Stimulated activated naive CD4-positive, alpha-beta T cell treated with Interleukin-2 at 50 U/mL for 16 hours (primary cell): ENCODE measurements at places on chromosomes 11 and 22.

GRCh38 chr11:84626256-84626655 lies 1000.9 kb downstream of the DLG2 start:
- DNase-seq, result no peak

- DNase-seq, result no peak
These were observed 101.4 kb downstream of the SYT9 start for GRCh38 chr11:7353100-7353499.

DNA sequence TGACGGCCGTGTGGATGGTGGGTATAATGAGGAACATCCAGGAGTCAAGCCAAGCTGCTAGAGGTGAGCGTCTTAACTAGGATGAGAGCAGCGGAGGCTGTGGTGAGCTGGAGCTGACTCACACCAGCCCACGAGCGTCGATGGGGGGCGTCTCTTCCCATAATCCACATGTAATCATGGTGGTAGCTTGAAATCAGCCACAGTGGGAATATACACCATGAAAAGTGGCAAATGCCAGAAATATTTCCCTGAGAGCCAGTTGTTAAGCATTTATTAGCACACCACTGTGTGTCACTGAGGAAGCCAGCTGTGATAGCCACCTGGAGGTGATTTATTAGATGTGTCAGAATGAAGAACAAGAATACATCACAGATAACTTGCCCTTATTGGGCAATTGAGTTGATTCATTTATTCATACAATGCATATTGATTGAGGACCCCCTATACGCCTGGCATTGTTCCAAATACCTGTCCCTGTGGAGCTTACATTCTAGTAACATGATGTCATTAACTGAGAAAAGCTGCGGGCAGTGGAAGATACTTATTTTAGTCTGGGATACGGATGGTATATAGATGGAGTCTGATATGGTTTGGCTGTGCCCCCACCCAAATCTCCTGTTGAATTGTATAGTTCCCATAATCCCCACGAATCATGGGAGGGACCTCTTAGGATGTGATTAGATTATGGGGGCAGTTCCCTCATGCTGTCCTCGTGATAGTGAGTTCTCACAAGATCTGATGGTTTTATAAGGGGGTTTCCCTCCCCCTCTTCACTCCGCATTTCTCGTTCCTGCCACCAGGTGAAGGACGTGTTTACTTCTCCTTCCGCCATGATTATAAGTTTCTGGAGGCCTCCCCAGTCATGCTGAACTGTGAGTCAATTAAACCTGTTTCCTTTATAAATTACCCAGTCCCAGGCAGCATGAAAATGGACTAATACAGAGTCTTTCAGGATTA lies 473.4 kb downstream of the METTL15 start:
- no peak for DNase-seq

DNA sequence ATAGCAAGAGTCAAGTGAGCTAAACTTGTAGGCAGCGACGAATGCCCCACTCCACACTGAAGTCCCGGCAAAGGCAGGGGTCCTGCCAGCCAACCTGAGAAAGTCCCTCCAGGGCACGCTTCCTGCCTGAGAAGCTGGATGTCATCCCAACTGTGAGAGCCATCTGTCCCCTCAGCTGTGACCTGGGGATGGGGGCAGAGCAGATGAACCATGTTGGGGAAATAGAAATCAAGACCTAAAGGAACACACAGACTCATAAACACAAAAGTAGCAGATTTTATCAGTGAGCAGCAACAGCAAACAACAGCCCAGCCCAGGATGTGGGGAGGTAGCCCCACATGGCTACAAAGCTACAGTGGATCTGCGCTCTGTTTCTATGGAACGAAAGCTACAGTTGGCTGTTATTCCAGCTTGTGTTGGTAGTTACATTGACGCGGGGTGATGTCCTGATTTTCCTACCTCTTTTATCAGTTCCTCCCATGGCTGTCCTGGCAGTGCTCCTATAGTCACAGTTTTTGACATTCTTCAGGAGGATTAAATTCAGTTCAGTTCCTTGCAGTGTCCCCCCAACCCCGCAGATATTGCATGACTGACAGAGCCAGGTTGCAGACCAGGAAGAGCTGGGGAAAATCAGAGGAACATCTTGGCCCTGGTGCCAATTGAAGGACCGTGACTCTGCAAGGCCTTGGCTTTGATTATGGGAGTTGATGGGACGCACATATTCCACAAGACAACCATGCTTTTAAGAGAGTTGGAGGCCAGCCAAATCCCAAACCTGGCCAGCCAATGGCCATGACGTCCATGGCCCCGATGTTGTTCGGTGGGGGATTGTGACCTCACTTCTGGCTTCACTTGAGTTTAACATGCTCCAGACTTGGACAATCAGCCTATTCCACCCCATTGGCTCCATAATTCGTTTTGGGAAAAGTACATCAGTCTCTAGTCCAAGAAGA lies 14.6 kb downstream of the MRGPRD start:
- no peak for DNase-seq

DNA sequence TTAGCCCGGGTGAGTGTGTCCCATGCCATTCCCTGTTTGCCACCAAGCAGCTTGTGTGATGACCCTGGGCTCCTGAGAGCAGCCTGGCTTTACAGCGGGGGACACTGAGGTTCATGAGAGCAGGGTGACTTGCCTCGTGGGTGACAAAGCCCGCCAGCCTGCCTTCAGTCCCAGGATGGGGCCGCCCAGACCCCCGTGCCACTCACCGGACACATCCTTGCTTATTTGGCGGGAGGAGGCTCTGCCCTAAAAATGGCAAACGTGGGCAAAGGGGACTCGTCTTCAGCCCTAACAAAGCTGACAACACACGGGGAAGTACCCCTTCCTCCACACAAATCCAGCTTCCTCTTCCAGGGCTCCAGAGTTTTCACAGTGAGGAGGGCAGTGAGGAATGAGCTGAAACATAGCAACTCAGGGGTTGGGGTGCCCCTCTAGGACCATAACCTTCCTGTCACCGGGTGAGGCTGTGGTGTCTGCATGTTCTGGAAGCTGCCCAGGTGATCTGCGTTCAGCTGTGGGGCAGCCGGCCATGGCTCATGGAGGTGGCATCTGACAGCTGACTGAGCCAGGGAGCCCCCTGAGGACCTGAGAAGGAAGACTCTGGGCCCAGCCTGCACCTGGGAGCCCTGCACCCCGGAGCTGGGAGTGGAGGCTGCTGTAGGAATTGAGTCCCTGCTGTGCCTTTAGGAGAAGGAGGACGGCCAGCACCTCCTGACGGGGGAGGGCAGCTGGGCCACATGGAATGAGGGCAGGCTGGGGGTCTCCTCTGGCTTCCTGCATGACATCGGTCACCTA lies 16.7 kb downstream of the RIBC2 start:
- no peak for DNase-seq

DNA sequence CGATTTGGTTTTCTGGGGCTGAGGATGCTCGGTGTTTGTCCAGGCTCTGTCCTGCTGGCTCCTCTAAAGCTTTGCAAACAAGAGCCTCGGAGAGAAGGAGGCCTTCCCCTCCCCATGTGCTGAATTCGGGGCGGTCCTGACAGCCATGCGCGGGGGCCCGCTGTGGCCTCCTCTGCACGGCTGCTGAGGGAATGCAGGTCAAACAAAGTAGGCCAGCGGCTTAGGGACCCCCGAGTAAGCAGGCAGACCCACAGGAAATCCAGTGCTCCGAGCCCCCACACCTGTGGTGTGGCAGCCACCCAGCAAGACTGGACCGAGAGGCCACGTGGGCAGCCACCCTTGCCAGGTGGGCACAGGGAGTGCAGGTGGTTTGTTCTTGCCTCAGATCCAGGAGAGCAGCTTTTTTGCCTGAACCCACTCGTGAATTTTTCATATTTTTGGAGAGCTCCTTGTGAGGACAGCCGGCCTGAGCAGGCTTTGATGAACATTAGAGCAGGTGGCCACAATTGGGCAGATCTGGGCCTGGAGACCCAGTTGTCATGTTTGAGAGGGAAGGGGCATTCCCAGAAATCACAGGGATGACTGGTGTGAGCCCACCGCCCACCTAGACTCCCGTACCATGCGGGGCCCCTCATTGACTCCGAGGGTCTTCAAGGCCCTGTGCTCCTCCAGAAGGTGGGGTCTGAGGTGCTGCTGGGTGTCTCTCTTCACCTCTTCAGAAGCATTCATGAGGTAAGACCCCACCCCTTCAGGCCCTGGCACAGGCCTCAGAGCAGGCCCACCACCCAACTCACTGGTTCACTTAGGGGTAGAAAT lies 43.0 kb upstream of the KCNQ1OT1 start:
- no peak for DNase-seq

DNA sequence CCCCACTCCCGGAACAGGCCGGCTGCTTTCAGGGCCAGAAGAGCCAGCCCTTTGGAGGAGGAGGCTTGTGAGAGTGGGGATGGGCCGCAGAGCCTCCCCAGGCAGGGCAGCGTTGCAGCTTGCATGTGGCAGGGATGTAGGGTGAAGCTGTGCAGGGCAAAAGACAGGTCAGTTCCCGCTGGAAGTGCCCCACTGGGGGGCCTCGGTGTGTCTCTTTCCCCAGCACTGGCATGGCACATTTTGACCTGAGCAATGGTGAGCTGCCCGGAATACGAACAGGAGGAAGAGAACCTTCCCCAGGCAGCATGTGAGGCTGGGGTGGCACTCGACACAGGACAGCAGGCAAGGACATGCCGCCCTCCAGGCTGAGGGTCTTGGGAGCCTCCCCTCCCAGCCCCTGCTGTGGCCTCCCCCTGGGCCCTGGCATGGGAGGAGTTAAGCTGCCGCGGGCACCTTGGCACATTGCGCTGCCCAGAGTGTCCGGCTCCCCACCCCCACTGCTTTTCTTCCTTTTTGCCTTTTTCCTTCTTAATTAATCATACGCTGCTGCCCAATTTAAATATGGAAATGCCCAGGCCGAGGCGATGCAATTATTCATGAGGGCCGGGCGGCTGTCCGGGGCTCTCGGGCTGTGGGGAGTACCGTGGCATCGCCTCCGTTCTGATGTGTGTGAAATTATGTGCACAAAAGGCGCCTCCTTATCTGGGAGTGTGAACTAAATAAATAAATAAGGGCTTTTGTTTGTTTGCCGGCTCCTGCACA lies 76.0 kb upstream of the WNT7B start:
- DNase-seq, result peak; percentile 12

GRCh38 chr11:18319914-18320313 lies 2.0 kb downstream of the HPS5 start:
- DNase-seq, result no peak

GRCh38 chr11:134350381-134350780 lies 18.6 kb downstream of the GLB1L2 start:
- no peak for DNase-seq

GRCh38 chr11:124793466-124794278 lies 6.5 kb downstream of the MSANTD2 start:
- DNase-seq, result no peak

DNA sequence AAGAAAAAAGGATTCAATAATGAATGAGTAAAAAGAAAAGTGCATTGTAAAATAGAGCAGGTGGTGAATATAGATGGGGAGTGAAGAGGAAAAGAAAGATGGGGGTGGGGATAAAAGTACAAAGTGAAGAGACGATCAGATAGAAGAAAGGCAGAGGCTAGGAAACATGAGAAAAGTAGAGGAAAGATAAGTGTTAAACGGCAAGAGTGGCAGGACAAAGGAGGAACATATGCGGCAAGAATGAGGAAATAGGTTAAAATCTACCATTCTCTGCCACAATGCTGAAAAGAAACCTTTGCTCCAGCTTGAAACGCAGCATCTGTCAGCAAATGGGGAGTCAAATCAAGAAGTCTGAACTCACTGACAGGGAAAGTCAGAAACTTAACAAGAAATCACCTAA lies 6.8 kb downstream of the FUT4 start:
- no peak for DNase-seq

DNA sequence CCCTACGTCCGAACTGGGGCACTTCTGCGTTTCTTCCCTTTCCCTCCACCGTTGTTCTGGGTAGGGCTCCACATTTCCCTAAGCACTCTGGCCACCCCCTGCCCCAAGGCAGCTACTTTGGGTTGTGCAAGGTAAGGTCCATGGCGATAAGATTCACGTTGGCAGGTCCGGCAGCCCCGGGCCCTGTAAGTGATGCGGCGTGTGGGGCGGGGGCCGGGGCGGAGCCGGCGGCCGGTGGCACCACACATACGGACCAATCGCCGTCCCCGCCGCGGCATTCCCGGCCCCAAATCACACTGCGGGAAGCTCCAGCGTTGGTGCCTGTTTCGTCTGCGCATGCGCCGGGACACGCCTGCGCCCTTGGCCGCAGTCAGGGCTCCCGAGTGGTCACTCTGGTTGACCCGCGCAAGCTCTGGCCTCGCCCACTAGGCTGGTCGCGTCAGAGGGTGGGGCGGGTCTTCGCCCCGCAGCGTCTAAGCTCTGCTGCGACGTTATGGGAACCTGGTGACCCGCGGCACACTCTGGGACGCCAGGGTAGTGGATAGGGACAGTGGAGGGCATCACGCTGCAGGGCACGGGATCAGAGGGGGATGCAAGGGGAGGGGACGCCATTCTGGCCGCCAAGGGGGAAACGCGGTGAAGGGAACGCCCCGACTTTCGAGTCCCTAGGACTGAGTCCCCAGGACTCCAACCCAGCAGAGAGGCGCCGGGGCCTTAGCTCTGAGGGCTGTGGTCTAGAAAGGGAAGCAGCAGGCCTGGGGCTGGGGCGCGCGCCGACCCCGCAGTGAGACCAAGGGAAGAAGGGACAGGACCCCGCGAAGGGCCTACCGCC lies 1.6 kb downstream of the FADS1 start:
- no peak for DNase-seq

- no peak for DNase-seq
These were observed 1.6 kb upstream of the ZNF280A start for GRCh38 chr22:22521631-22522030.

- DNase-seq, result no peak
These were observed 13.7 kb upstream of the C11orf96 start for GRCh38 chr11:43928721-43929120.

- no peak for DNase-seq
These were observed 291.8 kb downstream of the AASDHPPT start for GRCh38 chr11:106369224-106369623.

- no peak for DNase-seq
These were observed 32.5 kb downstream of the MN1 start for GRCh38 chr22:27769012-27769411.

DNA sequence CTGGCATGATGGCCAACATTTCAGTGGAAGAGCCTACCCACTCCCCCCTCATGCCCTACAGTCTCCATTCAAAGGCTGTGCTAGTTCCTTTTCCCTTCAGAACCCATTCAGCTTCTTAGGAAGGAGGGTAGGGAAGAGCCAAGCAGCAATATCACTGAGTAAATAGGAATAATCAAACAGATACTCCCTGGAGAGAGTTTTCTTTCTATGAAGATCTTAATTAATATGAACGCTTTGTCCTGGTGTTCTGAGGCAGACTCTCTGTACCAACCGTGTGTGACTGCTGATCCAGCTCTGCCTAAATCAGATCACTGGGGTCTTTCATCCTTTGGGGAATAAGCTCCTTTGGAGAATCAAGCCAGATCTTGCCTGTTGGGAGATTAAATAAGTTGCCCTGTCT lies 75.2 kb upstream of the NNMT start:
- DNase-seq, result no peak
